ENCODE measurements at places on chromosomes 1 and 21.
A peak's percentile ranks its signal among the peaks of the same experiment; 100 is the strongest.

- DNase-seq: no peak
Observed at GRCh38 chr1:31778763-31779488, 14.8 kb upstream of the ADGRB2 start.

GRCh38 chr1:12435639-12436344, 182.2 kb downstream of the DHRS3 start:
- peak; percentile 30 for DNase-seq

DNA sequence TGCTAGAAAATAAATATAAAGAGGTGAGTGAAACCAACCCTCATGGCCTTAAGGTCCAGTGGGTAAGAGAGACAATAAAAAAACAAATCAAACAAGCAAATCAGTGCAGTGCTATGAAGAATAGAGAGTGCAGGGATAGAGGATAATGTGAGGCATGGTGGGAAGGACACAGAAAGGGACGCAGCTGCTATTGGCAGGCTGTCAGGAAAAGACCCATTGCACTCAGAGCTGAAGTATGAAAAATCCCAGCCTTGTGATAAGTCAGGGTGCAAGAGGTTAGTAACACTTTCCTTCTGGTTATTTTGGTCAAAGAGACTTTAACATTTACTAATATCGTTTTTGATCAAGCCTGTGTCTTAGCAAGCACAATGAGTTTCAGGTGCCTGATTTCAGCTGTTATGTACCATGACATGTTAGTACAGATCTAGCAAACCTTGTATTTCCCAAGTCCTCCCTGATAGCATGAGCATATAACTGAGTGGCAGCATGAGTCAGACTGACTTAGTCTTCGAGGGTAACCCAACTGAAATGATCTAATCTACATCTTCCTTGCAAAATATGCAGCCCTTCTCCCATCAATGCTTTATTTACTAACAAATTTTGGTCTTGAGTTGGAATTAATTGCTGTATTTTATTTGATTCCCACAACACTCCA, 31.7 kb downstream of the CHML start:
- no peak for DNase-seq

- DNase-seq: no peak
Observed at GRCh38 chr1:201883786-201884185, 4.9 kb upstream of the SHISA4 start.

DNA sequence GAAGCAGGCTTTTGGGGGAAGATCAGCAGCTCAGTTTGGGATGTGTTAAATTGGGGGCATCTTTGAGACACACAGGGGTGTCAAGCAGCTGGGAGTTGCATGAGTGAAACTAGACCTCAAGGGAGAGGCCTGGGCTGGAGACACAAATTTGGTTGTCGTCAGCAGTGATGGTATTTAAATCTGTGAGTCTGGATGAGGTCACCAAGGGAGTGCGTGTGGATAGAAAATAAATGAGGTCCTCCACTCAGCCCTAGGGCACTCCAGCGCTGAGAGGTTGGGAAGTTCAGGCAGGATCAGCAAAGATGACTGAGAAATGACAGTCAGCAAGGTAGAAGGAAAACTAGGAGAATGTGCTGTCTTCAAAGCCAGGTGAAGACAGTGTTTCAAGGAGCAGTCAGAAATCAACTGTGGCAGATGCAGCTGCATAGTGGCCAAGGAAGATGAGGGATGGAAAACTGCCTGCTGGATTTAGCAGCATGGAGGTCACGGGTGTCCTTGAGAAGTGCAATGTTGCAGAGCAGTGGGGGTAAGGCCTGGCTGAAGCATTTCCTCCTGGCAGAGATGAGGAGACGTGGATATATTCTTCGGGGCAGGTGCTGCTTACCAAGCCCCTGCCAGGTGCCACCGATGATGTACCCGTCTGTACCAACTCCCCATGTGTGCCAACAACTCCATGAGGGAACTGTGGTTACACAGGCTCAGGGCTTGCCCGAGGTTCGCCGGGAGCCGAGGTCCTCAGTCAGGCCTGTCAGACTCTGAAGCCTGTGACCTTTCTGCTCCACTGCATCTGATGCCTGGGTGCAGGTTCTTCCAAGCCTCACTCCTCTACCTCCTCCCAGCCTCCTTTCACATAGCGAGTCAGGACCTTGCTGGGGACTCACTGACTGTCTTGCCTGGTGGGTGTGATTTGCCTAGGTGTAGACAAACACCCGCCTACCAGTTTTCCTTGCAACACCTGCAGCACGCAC, 11.3 kb downstream of the MAP7D1 start:
- DNase-seq: no peak

DNA sequence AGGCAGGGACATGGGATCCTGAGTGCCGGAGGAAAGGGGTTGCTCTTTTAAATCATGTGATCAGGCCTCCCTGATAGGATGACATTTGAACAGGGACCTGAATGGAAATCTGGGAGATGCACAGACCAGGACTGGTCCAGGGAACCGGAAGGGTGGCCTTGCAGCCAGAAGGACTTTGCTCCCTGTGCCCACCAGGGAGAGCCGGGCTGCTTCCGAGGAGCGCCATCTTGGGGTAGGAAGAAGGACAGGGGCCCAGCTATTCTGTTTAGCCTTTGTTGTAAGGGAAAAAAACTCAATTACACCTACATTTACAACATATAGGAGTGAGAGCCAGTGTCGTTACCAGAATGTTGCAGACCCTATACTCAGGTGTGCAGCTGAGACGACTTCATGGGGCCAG, 5.5 kb downstream of the KLHDC7A start:
- DNase-seq: no peak
